ENCODE measurements at places on chromosomes 6 and 20.

DNA sequence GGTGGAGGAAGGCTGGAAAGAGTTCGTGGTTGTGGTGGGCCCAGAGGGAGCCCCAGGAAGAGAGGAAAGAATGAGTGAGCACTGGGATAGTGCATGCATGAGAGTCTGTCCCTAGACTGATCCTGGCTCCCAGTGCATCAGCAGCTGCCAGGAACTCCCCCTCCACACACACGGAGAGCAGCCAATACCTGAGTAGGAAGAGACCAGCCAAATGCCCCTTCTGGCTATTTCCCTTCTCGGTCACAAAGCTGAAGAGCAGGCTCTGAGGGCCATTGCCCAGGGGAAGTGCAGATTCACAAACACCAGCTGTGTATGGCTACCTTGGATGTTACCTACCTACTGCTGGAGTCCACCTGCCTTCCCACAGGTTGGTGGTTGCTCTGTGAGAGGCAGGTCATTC lies 45.1 kb downstream of the GABRR2 start:
- DNase-seq, result no peak

- no peak for DNase-seq
Observed at GRCh38 chr6:162203287-162203686, 524.3 kb downstream of the PRKN start.

GRCh38 chr6:33836806-33837469 lies 33.1 kb upstream of the MLN start:
- no peak for DNase-seq

DNA sequence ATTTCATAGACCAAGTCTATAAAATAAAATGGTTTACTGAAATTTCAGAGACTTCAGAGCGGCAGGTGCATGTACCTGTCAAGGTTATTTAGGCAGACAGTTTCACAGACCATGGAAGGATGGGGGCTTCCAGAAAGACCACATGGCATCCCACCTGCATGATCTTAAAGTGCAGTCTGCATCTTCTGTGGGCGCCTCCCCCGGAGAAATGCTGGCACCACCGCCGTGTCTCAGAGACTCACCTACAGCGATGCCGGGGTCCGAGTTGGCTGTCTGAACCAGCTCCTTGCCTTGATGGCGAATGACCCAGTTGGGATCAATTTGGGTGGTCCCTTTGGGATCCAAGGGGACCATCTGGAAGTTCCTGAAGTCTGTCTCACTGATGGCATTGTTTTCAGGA lies 30.6 kb downstream of the THBS2 start:
- DNase-seq, result no peak

DNA sequence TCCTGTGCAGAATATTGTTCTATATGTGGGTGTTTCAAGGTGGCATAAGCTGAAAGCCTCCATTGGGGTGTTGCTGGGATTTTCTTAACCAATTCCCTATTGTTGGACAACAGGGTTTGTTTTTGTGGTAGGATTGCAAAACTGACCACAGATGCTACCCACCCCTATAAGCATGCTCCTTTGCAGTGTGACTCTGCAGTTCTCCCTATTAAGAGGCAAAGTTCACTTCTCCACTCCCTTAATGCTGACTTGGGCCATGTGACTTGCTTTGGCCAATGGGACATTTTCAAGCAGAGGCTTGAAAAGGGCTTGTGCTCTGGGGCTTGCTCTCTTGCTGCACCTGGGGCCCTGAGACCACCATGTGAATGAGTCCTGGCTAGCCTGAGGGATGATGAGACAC lies 8.5 kb upstream of the ANGPT4 start:
- no peak for DNase-seq

DNA sequence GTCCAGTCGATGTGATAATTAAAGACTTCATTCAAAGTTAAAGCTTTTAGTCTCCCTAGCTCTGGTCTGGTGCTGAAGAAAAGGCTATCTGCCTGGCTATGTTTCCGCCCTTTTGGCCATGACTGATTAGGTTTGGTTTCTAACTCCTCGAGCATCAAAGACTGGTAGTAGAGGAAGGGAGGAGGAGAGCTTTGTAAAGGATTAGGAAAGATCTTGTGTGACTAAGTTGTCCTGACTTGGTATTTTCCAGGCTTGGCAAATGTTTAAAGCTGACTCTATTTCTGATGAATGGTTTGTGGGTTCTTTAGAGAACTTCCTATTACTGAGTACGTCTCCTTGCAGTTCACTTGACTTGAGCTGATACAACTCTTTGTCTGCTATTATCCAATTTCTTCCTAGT lies 312.9 kb downstream of the GJA1 start:
- no peak for DNase-seq

- no peak for DNase-seq
Observed at GRCh38 chr6:81063891-81064290, 688.6 kb downstream of the TENT5A start.

DNA sequence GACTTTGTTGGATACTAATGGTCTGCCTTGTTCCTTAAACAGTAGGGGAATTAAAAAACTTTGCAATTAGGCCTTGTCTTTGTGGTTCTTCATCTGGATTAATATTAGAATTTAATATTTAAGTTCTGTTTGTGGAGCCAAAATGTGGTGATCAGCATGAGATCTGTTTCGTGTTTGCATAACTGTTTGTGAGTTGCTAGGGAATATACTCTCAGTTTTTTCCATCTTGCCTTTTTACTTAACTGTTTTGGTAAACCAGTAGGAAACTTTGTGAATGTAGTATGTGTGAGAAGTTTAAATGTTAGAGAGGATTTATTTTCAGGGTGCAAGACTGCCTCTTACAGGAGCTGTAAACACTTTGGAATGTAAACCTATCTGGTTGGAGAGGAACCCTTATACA lies 35.6 kb downstream of the LRRC1 start:
- no peak for DNase-seq

DNA sequence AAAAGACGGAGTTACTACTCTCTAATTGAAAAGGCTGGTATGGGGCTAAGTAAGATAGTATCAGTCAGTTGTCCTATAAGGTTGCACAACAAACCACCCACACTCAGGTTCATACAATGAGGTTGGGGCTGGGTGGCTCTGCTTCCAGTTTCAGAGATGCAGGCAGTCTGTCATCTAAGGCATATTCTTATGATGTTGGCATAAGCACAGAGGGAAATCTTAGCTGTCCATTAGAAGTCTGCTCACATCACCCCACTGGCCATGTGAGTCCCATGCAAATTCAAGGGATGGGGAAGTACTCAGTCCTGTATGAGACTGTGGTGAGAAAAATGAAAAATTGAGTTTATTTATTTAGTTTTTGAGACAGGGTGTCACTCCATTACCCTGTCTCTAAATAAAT lies 118.6 kb downstream of the LAMP5 start:
- DNase-seq, result no peak

- DNase-seq, result no peak
Observed at GRCh38 chr6:143965503-143966171, 42.4 kb downstream of the PLAGL1 start.

DNA sequence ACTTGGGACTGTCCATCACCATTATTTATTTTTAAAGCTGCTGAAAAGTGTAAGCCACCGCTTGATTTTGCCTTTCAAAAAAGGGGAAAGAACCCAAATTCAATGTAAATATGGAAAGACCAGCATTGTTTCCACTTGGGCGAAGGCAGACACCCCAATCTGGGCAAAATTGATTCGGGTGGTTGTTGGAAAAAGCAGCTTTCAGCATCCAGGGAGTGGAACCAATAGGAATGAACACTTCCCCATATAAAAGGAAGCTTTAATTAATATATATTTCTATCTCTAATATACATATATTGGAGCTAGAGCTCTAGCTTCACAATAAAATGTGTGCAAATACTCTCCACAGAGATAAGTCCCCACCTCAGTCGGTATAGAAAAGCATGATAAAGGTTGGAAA lies at the start of gene TFAP2D:
TSS of gene TFAP2D (plus strand) at position 301 of the 400 bp plus-strand sequence. CDS start 530 bp downstream, outside the sequence.
- no peak for DNase-seq

- no peak for DNase-seq
Observed at GRCh38 chr20:11350126-11351005, 567.3 kb upstream of the BTBD3 start.

DNA sequence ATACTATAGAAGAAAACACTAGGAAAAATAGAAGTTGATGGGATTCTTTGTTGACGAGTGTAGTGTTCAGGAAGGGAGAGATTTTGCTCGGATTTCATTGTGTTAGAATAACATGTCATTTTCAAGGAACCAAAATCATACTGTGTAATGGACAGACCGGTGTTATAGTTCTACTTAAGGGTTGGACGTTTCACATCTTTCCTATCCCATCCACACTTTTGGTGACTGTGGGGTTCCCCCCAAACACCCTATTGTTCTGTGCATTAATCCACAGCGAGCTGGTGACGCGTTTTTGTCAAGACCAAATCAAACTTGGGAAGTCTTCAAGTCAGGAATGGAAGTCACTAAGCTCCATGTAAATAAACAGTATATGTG lies 43.3 kb downstream of the TRIM27 start:
- no peak for DNase-seq

- DNase-seq, result no peak
Observed at GRCh38 chr20:54113566-54113965, 43.2 kb upstream of the BCAS1 start.

DNA sequence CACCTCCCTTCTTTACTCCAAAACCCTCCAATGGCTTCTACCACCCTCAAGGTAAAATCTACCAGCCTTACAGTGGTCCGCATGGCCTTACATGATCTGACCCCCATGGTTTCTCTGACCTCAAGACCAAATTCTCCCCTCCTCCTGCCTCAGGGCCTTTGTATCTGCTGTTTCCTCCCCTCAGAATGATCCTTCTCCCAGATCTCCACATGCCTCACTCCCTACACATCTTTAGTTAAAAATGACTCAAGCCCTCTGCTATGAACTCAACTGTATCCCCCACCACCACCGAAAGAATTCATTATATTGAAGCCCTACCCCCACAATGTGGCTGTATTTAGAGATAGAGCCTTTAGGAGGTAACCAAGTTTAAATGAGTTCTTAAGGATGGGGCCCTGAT lies 4.1 kb downstream of the SLC23A2 start:
- no peak for DNase-seq

GRCh38 chr6:3789018-3789895 lies 37.7 kb upstream of the PXDC1 start:
- no peak for DNase-seq

DNA sequence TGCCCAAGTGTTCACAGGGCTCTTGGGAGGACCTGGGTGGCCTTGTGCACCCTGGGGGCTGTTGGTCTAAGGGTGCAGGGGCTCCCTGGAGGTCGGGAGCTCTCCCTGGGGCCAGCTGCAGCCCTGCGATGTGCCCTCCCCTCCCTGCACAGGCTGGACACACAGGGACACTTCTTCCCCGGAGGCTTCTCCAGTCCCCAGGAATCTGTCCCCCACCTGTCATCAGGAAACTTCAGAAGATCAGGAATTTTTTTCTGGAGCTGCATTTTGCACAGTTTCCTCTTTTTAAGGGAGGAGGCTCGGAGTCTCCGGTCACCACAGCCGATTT lies 66.9 kb upstream of the BHLHE23 start:
- no peak for DNase-seq

DNA sequence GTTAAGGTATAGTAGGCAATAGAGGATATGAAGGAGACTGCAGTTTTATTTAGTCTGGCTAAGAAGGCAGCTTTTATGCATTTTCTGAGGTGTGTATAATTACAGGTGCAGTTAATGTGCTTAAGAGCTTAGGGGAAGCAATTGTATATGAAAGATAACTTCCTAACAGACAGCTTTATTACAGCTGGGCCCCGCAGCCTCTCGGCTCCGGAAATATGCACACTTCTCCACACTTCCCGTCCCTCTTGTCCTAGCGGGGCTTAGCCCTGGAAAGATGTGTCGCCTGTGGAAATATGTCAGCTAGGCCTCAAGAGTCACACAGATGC lies 178.4 kb upstream of the ARID1B start:
- no peak for DNase-seq

DNA sequence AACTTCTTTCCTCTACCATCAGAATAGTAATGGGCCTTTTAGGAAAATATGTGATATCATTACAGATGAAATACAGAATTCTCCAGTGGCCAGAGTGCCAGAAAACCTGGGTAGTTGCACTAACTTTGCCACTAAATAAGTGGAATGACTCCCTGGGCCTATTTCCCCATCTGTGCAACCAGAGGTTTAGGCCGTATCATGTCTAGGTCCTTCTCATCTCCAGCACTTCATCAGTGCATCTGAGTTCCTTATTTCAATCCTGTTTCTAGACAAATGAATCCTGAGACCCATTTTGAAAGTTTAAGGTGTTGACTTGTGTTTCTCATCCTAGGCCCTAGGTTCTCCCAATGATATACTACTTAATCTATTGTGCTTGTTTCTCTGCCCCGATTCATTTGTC lies 236.2 kb downstream of the CD83 start:
- DNase-seq, result no peak

DNA sequence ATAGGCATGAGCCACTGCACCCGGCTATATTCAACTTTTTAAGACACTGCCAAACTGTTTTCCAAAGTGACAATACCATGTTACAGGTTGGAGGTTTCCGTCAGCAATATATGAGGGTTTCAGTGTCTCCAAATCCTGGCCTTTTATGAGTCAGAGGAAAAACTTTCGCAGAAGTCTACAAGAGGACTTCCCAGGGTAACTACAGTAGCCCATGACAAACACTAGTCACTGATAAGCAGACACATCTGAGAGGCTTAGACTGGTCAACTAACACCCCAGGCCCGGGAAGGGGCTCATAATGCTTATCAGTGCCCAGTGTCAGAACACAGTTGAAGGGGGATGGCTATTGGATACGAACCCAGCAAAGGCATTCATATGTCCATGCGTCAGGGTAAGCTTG lies 85.4 kb downstream of the SOX4 start:
- no peak for DNase-seq

GRCh38 chr6:12335131-12335527 lies 45.0 kb downstream of the EDN1 start:
- no peak for DNase-seq

- no peak for DNase-seq
Observed at GRCh38 chr6:44446626-44447300, 59.3 kb downstream of the CDC5L start.

DNA sequence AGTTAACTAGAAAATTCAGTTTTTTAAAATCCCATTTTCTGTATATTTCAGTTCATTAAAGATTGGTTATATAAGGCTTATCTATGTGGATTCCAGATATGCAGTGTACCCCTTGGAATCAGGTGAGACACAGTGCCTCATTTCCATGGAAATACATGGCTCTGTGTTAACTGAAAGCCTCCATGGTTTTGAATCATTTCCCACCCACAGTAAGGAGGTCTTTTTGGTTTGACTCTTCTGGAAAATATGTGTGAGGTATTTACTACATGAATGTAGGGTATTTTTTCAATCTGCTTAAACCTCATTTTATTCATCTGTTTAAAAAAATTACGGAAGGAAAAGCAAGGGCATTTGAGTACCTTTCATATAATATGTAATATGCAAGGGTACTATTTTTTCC lies 25.5 kb downstream of the RNF144B start:
- no peak for DNase-seq

DNA sequence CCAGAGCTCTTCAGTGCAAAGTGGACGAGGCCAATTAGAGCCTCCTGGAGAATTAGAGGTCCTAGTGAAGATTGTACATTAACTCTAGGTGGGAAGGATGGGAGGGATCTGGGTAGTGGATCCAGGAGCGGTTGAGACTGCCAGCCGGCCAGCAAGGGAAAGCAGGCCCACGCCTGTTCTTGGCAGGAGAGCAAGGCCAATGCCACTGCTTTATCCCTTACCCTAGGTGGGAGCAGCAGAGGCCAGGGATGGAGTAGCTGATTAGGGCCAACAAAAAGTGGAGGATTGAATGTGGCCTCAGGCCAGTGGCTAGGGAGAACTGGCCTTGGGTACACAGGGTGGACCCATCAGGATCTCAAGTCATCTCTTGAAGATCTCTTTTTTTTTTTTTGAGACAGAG lies 3.7 kb downstream of the ITPR3 start:
- no peak for DNase-seq

GRCh38 chr6:25066593-25066992 lies 130.8 kb upstream of the RIPOR2 start:
- no peak for DNase-seq

- no peak for DNase-seq
Observed at GRCh38 chr6:5338177-5338960, 77.1 kb downstream of the FARS2 start.
